ENCODE measurements at places on chromosomes 7 and 10.

DNA sequence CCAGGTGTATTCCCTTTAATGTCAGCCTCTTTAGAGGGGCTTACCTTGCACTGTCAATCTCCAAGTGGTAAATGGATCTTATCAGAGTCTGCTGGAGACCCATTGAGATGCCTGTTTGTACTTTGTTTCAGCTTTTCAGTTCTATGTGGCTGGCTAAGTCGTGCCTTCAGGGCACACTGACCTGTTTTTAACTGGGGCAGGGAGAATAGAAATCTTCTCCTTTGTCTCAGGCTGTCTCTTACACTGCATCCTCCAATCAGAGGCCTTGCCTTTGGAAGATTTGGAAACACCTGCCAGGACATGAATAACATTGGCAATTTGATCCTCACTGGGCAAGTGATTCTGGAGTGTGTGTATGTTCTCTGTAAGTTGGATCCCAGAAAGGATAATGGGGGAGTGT is 65.0 kb downstream of the POU6F2 start:
- DNase-seq: no peak

DNA sequence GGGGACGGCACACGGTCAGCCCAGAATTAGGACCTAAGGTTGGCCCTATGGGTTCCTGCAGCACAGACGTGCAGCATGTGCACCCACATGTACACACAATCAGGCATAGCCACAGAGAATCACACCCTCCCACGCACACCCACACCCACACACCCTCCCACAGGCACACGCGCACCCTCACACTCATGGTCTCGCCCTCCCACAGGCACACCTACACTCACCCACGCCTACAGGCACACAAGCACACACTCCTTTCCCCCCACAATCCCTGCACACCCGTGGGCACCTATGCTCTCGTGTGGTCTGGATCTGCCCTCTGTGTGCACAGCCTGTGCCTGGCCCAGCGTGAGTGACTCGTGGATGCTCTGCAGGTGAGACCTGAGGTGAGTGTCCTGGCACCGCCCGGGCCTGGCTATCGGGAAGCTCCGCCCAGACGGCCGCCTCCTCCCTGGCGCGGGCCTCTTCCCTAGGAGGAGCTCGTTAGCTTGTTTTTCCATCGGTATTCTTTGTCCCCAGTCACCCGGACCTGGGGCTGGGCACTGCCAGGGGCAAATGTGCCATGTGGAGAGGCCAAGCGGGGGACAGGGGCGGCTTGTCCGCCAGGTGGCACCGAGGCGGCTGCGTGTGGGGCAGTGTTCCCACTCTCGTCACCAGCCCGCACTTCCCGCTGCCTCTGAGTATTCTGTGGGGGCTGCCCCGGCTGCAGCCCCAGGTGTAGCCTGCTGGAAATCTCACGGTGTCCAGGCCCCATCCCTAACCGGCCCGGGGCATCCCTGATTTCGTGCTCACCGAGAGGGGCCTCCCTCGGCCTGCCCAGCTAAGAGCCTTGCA is 110.2 kb upstream of the FAM20C start:
- no peak for DNase-seq

DNA sequence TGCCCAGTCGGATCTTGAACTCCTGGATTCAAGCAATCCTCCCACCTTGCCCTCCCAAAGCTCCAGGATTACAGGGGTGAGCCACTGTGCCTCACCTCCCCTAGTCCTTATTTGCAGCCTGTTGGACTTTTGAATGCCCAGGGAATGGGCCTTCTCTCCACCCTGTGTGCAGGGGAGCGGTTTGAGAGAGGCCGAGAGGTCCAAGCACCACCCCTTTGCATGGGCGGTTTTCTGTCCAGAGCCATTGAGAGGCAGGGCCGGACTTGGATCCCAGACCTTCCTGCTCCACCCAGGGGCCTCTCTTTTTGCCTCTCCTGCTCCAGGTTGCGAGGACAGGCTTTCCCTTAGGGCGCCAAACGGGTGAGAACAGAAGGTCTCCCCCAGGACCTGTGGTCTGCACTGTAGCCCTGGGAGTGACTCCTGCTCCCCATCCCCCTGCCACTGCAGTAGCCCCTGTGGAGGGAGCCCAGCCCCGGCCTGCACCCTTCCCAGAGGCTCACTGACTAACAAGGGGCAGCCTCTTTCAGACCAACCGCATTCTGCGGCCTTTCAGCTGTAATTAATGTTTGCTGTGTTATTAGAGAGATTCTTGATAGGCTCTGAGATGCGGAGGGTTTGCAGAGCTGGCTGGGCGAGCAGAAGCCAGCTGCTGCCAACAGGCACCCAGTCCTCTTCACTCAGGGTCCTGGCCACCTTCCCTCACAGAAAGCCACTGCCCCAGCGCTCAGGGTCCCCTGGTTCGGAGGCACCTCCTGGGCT is 57.9 kb downstream of the ELFN1 start:
- no peak for DNase-seq

DNA sequence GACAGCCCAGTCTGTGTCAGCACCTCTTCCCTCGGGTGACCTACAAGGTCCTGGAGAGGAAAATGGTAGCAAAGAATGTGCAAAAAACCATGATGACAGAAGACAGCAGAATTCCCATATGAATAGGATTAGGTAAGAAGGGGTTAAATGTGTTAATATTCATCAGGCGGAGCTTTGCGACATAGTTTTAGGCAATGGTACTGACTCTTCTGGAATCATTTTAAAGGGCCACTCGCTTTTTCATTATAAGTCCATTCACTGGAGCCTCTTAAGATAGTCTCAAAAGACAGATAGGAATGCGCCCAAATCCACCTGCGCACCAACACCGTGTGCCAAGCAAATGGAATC is 38.2 kb downstream of the DLG5 start:
- no peak for DNase-seq

- no peak for DNase-seq
Observed at GRCh38 chr7:31101544-31101943, 49.4 kb downstream of the ADCYAP1R1 start.

- DNase-seq: no peak
Observed at GRCh38 chr7:129605960-129606614, 5.4 kb upstream of the NRF1 start.

GRCh38 chr10:86929468-86930380 is 27.7 kb downstream of the MMRN2 start:
- no peak for DNase-seq

- DNase-seq: no peak
Observed at GRCh38 chr10:51523440-51523839, 176.0 kb downstream of the CSTF2T start.

DNA sequence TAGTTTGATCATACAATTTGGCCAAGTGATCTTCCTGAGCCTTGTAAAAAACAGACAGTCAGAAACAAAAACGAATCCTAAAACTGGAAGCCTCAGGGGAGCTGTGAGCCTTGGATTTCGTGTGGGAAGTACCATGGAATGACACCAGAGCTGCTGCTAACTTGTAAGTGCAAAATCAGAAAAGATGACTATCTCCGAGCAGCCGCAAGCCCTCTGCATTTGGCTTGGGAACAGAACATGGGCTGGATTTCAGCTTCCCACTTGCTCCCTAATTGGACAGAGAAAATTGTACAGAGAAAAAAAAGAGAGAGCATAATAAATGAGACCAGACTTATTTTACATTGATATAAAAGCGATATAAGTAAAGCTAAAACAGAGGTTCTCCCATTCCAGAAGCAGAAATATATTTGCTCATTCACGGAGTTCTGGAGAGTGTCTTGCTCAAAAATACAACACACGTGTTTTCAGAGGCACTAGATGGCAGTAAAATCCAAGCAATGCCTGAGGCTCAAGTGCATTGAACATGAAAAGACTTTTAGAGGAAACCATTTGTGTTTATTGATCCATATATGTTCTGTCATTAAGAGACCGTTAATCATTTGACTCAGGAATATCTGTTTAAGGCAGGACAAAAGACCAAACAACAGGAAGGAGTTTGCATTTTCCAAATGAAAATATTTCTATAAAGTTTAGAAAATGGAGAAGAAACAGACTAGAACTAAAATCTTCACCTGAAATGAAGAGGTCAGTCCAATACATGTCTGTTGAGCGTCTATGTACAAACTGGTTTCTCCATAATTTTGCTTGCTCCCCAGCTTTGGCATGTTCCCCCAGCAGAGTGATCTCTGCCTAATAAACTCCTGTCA is 78.3 kb upstream of the SLC26A5 start:
- no peak for DNase-seq

- DNase-seq: no peak
Observed at GRCh38 chr7:121341933-121342332, 13.1 kb downstream of the WNT16 start.

GRCh38 chr7:12111422-12112405 is 99.4 kb upstream of the TMEM106B start:
- no peak for DNase-seq

DNA sequence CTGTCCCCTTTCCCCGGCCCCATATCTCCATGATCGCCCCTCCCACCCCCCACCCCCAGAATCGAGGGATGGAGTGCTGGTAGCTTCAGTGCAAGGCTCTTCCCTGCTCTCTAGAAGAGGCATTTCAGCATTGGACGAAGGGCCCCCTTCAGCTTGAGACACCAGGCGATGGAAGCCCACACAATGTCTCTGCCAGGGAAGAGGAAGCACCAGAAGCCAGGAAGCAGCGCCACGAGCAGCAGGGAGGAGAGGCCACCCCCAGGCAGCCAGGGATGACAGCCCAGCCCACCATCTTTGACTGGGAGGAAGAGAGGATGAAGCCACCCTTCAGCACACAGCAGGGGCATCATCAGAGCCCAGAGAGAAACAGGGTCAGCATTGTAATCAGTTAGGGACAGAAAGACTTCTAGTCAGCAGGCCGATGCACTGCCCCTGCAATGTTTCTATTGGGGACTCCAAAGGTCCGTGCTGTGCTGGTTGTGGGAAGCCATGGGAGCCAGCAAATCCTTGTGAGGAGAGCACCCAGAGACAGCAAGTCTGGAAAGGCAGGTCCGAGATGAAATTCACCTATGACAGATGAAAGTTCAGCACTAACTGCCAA is 15.7 kb downstream of the TMEM72 start:
- no peak for DNase-seq

Data from T-helper 9 cell (primary cell).